ENCODE measurements at places on chromosomes 3 and 15.

DNA sequence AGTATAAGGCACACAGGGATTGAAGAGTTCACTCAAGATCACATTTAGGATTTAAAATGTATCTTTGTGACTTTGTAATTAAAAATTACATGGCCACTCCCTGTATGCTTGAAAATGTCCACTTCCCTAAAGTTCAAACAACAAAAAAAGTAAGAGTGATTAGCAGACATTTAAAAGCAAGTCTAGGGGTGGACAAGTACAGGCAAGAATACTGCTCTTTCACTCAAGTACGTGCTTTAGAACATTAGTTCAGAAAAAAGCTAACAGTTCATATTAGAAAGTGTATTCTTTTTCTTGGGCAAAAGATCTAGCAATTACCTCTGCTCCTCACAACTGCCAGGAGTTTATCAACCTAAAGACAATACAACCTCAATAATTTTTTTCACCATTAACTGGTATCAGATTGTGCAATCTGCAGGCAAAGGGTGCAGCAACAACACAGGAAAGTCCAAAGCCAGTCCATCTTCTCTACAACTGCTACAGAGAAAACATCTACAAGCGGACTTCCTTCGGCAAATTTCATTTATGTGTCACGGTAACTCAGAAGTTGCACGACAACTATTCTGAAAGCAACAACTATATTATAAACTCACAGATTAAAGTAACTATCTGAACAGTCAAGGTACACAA, 18.1 kb downstream of the CHSY1 start:
- no peak for DNase-seq

DNA sequence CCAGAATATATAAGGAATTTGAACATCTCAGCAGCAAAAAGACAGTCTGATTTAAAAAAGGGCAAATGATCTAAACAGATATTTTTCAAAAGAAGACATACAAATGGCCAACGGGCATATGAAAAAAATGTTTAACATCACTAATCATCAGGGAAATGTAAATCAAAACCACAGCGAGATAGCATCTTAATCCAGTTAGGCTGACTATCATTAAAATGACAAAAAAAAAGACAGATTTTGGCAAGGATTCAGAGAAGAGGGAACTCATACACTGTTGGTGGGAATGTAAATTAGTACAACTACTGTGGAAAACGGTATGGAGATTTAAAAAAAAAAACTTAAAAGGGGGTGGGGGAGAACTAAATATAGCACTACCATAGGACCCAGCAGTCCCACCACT, 47.9 kb downstream of the RNF13 start:
- no peak for DNase-seq

- DNase-seq, result no peak
Observed at GRCh38 chr3:136022529-136023263, 57.2 kb downstream of the PPP2R3A start.

- no peak for DNase-seq
Observed at GRCh38 chr3:7651274-7651673, 790.4 kb downstream of the GRM7 start.

DNA sequence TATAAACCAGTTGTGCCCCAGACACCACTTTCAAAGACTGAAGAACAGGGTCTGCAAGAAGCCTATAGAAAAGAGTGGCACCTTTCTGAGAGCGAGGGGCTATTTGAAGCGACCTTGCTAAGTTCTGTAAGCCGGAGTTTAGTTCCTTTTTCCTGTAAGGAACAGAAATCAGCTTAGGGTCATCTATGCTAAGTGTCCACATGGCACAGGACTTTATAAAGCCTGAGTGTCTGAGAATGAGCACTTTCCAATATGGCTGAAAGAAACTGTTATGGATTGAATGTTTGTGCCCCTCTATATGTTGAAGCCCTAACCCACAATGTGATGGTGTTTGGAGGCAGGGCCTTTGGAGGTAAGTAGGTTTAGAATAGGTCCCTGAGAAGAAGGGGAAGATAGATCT, 4.0 kb upstream of the A4GNT start:
- no peak for DNase-seq

Measured in D341Med (cell line).